ENCODE measurements at places on chromosomes 13 and 19.

GRCh38 chr19:16435238-16435917, 36.4 kb downstream of the EPS15L1 start:
- DNase-seq, result no peak

GRCh38 chr19:57559008-57559403, 657 bp downstream of the ZNF550 start:
- DNase-seq, result no peak

GRCh38 chr13:110387451-110388107, 80.5 kb downstream of the COL4A2 start:
- no peak for DNase-seq

- DNase-seq, result no peak
These were observed 29.5 kb upstream of the ANKRD10 start for GRCh38 chr13:110944121-110944967.

DNA sequence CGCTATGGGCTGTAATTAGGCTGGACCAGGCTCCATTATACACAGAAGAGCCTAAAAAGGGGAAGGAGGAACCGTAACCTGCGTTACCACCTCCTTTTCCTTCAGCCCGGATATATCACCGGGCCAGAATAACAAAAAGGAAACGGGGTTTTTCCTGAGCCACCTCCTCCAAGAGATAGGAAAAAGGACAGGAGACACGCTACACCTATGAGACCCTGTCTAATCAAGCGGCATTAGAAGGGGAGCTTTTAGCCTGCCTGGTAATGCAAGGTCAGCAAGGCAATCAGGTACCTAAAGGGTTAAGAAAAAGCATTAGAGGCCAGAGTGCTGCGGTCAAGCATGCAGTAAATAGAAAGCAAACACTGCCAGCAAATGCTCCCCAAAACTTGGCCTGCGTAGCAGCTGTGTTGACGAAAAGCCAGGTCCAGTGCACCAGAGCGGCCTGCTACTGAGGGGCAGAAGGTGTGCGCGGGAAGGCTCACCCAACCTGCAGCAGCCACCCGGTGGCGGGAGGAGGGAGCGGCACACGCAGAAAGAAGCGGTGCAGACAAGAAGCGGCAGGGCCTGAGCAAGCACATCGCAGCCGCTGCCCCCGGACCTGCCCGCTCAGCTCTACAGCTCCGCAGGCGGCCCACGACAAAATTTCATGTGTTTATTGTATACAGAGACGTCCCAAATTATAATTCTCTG, 1466.1 kb downstream of the UQCRFS1 start:
- DNase-seq, result no peak

DNA sequence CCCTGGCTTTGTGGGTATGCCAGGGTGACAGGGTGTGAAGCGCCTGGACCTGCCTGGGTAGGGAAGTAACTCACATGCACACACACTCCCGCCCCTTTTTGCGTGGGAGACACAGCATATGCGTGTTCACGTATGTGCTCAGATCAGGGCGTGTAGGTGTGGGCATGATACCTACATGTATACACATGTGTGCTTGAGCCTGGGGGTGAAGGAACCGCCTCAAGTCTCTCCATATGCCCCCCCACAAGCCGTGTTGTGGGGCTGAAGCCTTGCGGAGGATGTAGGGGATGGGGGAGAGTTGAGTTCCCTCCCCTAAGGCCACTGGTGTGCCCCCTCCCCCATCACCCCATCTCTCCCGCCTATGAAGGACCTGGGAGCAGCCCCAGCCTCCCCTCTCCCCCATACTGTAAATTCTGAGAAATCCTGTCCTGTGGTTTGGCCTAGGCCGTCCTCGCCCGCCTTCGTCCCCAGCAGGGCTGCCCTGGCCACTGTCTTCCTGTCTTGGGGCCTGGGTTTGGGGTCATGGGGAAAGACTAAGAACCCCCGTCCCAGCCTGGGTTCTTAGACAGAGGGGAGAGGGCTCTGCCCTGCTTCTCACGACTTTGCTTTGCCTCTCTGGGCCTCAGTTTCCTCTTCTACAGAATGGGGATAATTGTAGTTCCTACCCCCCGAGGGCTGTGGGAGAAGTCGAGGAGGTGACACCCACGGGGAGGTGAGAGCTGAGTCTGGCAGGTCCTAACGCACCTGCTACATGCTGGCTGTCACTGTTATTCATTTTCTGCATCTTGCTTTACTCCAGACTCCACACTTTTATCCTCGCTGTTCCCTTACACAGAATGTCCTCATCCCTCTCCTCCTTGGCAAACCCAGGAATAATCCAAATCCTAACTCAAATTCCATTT, 14.3 kb downstream of the ACTL9 start:
- no peak for DNase-seq

GRCh38 chr19:19096641-19097627, 33.1 kb downstream of the SLC25A42 start:
- DNase-seq, result no peak

DNA sequence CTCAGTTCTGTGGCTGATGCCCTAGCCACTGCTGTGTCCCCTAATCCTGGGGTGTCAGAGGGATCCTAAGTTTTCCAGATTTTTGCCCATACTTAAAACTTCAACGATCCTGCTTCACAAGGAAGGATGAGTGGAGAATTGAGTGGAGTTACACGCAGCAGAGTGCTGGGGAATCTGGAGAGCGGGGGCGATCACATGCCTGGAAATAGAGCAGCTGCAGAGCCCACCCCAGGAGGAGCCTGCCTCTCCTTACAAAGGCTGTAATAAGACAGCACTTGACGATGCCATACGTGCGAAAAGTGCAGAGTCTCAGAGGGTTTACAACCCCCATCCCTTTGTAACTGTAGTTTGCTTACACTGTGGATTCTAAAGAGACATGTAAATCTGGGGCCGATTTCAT, 40.6 kb downstream of the SUGP2 start:
- no peak for DNase-seq

DNA sequence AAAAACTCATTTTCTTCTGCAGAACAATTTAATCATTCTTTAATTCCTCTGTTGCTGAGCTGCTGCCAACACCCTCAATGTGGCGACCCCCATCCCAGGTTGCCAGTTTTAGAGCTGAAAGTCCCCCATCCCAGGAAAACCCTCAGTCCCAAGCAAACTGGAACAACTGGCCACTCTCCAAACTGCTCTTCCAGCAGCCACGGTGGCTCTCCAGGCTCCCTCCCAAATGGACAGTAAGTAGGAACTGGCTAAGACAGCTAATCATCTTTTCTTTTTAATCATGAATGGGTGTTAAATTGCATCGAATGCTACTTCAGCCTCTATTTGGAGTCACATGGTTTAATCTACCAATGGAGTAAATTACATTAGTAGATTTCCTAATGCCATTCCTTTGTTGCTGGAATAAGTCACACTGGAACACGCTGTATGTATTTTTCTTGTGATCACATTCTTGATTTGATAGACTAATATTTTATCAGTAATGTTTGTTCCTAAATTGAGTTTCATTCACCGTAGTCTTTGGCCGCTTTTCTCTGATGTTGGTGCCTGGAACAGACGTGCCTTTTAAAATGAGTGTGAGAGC, 33.7 kb upstream of the VSTM2B start:
- DNase-seq, result no peak

DNA sequence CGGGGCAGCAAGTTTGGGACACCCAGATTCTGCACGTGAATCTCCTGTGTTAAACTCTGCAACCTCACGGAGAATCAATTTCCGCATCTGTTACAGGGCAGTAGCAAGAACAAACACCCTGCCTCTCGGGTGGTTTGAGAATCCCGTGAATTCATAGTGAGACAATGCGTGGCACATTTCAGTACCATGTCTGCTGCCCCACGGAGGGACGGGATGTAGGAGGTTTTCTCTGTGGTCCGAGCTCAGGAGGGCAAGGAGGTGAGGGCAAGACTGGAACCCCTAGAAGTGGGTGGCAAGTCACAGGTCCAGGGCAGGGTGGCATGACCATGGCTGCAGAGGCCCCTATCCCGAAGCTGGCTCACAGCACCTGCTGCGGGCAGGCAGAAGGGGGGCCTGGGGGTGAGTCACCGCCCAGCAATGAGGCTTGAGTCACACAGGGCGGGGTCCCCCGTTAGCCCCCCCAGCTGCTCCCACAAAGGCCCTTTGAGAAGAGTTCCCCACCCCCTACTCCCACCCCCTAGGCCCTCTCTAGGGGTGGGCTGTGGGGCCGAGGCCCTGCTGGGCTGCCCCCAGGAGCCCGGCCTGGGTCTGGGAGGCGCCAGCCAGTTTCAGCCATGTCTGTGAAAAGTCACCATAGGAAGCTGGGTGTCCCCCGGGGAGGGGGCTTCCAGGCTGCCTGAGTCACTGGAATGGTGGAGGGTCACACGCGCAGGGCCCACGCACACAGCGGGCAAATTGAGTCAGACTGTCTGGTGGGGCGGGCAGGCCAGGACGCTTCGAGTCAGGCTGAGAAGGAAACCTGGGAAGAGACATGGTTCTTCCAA, 25.8 kb upstream of the NANOS3 start:
- DNase-seq, result peak; percentile 66

DNA sequence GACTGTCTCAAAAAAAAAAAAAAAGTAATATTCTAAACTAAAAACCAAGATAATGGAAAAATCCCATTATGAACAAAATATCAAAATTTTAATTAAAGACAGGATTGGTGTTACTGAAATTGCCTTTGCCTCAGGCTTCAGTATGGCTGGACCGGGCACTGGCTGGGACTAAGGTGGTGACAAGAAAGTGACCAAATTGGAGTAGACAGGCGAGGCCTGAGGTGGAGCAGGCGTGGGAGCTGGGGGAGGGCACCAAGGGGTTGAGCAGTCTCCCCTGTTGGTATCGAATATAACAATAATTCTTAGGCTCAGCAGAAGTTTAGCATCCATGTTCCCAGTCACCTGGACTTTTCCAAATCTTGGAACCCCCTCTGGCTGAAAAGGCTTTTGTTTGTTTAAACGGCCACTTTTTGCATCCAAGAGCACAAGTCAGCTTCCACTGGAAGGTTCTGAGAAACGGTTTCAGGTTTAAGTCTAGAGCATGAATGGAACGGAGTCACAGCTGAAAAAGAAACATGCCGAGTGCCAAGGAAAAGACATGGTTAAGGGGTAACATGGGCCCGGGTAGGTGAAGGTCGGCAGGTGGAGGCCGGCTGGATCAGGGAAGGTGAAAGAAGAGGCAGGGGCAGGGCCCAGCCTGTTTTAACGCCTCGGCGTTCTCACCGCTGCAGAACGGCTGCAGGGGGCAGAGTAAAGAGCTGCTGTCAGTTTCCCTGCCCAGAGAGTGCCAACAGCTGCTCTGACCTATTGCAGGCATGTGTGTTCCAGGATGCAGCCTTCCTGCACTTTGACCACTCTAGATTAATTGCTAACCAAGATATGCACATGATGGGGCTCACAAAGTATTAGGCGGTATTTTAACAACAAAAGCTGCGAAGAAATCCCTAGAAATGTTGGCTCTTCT, 104.4 kb downstream of the TM9SF2 start:
- peak; percentile 33 for DNase-seq

GRCh38 chr13:98879127-98879520, 98.7 kb downstream of the DOCK9 start:
- DNase-seq, result no peak

DNA sequence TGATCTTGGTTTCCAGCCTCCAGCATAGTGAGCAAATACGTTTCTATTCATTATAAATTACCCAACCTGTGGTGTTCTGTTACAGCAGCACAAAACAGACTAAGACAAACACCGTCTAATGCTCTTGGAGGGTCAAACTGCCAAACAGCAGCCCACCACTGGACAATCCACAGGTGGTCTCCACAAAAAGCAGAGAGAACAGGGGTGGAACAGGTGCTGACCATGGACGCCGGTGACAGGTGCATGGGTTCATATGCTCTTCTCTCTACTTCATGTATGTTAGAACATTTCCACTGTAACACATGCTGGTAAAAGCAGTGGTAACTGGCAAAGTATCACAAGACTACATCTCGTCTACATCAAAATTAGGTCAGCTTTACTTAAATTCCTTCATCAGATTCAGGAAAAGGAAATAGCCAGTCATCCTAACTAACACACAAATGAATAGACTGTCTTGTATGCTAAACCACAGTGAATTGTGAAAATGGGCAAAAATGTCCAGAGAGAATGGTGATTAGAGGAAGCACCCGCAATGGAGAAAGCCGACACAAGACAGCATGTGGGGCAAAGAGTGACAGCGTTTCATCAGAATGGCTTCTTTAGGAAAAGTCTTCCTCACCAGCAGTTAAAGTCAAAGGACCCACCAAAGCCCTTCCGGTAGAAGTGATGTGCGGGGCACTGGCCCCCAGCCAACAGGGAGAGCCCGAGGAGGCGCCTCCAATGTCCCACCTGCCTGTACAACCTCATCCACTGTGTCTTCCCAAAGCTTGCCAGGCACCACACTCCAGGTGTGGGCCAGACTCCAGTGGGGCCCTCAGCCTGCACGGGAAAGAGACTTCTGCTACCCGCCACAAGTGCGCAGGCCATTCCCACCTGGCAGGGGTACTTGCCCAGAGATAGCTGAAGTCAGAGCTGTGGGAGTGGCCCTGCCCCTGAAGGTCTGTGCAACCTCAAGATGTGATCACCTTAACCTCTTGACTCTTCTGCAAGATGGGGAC, 6.5 kb downstream of the CARS2 start:
- DNase-seq, result no peak

DNA sequence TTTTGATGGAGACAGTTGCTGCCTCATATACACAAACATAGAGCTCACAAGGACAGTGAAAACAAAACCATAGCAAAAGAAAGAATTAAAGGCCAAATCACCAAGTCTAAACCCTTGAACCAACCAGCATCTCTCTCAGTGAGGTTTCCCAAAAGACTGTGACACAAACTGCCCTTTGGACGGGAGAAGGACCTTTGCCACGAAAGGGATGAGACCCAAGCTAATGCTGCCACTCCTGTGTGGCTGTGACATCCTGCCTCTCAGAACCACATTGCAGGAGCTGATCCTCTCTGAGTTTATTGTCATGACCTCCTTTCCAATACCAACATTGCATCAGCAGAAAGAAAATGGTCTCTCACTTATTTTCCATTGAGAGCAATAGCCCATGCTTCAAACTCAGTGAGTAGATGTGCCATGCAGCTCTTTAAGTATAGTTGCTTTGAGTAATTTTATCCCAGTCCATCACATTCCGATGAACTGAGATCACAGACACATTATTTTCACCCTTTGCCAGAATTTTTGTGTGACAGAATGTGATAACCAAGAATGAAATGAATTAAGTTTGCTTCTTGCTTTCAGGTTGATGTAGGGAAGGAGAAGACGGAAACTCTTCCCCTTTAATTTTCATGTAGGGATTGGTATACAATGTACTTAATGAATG, 133.5 kb upstream of the IRS2 start:
- DNase-seq, result no peak

- no peak for DNase-seq
These were observed 15.4 kb downstream of the MED26 start for GRCh38 chr19:16612636-16613035.

GRCh38 chr19:43362179-43362578, 8.7 kb downstream of the CD177 start:
- no peak for DNase-seq

GRCh38 chr19:32599736-32600157, 18.8 kb downstream of the PDCD5 start:
- no peak for DNase-seq

GRCh38 chr19:2339644-2340310, 11.3 kb downstream of the SPPL2B start:
- no peak for DNase-seq

DNA sequence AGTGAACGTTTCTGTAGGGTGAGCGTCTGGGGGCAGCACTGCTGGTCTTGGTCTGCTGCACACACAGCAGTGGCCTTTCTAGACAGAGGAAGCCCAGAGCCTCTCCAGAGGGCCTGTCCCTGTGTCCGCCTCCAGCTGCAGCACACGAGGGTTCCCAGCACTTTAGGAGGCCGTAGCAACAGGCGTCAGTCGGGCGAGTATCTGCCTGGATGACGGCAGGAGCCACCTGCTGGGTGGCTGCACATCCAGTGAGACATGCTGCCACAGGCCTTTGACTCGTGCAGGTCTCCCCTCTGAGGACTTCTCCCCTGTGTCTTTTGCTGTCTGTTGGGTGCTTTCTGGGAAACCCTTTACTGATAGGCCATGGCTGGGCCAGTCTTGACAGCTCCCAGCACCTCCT, 22.1 kb downstream of the AP2A1 start:
- DNase-seq, result no peak

Data from activated CD4-positive, alpha-beta T cell treated with anti-CD3 and anti-CD28 coated beads for 1 hour (primary cell).